ENCODE measurements at places on chromosomes 1 and 21.

DNA sequence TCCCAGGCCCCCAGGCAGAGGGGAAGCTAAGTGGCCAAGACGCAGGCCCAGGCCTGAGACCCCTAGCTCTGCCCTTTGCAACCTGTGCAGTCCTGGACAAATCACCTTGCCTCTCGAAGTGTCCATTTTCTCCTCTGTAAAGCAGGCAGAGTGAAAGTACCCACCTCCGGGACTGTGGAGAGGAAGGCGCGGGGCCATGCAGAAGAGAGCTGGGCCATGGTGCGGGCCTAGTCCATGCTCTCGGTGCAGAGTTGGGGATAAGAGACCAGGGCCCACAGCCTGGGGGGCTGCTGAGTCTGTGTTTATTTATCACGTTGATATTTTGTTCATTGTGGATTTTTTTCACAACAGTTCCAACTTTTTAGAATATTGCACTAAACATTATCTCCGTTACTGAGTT lies 160.2 kb upstream of the VAMP3 start:
- no peak for DNase-seq

DNA sequence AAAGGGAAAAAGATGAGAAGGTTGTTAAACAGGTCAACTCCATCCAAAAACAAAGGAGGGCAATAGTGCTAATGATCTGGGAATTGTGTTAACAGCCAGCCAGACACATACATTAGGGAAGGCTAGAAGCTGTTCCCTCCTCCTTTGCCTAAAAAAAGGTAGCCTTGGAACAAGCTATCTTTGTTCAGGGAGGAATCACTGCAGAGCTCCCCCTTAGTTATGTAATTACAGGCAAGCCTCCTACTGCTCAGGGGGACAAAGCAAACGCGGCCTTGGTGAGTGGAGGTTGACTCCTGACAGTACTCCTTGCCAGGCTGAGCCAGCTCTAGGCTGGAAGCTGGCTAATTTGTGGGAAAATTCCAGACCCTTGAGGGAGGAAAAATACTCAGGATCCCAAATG lies 97.6 kb downstream of the VAV3 start:
- no peak for DNase-seq

GRCh38 chr1:76868154-76868882 lies 1.0 kb downstream of the ST6GALNAC5 start:
- peak; percentile 38 for DNase-seq

DNA sequence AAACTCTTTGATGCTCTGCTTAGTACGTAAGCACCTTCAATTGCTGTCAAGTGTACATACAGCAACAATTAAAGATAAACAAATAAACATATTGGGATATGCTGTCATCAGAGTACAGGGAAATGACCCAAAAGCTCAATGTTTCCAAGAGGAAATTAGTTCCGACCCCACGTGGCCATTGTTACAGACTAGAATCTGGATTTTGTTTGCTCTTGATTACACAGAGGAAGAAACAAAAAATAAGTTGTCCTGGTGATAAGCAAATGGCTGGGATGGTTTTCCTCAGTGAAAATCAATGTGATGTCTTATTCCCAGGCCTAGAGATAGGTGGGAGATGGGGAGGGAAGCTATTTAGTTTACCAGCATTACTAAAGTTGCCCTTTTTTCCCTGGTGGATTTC lies 113.0 kb upstream of the UBE2U start:
- DNase-seq = no peak

DNA sequence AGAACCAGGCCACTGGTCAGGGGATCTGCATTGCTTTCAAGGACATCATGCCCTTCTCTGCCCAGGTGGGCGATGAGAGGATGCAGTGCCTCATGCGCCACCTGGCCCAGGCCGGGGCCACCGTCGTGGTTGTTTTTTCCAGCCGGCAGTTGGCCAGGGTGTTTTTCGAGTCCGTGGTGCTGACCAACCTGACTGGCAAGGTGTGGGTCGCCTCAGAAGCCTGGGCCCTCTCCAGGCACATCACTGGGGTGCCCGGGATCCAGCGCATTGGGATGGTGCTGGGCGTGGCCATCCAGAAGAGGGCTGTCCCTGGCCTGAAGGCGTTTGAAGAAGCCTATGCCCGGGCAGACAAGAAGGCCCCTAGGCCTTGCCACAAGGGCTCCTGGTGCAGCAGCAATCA lies 5.0 kb upstream of the ZBTB48 start:
- DNase-seq = no peak

GRCh38 chr21:25501996-25502665 lies 105.2 kb downstream of the MRPL39 start:
- no peak for DNase-seq

GRCh38 chr1:9836632-9836960 lies 12.8 kb upstream of the CLSTN1 start:
- no peak for DNase-seq

GRCh38 chr1:222736972-222737371 lies at the start of gene FAM177B:
Gene FAM177B, plus strand, starts transcription at chr1:222737202. Its CDS starts 9,344 bp downstream, at chr1:222746546.
- no peak for DNase-seq

DNA sequence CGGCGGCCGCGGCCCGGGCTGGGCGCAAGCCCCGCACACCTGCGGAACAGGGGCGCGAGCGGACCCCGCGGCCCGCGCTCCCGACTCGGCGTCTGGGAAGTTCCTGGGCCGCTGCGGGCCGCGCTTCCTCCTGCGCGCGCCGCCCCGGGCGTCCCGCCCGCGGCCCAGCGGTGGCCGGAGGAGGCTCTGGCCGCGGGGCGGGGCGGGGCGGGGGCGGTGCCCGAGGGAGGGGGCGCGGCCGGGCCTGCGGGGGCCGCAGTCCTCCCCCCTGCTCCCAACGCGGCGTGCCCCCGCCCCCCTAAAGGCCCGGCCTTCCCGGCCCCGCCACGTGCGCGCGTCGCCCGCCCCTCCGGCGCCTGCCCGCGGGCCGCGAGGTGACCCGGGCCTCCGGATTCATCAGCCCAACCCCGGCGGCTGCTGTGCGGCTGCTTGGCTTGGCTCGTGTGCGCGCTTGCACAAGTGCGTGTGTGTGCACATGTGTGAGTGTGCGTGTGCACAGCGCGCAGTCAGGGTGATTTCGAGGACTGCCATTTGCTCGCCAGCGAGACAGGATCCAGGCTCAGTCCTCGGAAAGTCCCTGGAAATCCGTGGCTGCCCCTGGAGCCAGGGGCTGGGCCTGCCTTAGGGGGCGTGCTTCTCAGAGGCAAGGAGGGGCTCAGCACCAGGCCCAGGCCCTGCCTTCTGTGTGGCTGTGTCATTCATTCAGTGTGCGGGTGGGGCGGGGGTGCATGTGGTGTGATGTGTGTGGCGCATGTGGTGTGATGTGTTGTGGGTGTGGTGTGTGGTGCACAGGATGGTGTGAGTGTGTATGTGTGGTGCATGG lies at the start of gene C2CD2:
Gene C2CD2, minus strand, starts transcription at position 188 of the 823 bp plus-strand sequence. CDS start 370 bp downstream, outside the sequence.
- peak; percentile 67 for DNase-seq

- DNase-seq = no peak
Observed at GRCh38 chr1:80217377-80217986, 1211.0 kb upstream of the ADGRL4 start.

GRCh38 chr1:112991402-112992120 lies 35.6 kb upstream of the SLC16A1 start:
- DNase-seq = no peak

DNA sequence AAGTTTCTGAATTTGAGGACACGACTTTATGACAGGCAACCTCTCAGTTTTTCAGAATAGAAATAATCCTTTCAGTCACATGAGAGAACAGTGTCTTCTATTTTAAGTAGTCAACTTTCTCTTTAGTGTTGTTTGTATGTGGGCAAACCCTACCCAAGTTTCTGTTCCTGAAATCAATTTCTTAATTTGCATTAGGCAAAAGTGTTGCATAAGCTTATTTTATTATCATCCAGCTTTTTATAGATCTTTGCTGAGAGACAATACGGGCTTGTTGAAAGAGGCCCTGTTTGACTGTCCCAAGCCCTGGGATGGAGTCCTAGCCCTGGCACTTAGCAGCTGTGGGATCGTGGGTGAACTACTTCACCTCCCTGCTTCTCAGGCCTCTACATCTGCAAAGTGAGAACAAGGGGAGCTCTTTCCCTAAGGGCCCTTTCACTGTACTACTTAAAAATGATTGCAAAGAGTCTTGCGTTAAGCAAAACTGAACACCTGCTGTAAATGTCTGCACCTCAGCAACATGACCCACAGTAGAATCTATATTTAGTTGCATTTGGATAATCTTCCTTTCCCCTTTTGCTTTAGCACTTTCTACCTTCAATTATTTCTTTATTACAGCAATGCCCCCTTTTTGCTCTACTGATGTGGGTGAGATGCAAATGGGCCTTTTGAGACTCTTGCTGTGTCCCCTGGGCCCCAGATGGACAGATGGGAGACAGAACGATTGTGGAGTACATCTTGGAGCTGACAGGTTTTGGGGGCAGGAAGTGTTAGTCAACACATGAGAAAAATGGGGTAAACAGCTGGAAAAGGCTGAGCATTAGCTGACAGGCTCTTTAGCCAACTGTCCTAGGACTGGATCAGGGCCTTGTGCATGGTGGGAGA lies 41.0 kb upstream of the SCAF4 start:
- no peak for DNase-seq

DNA sequence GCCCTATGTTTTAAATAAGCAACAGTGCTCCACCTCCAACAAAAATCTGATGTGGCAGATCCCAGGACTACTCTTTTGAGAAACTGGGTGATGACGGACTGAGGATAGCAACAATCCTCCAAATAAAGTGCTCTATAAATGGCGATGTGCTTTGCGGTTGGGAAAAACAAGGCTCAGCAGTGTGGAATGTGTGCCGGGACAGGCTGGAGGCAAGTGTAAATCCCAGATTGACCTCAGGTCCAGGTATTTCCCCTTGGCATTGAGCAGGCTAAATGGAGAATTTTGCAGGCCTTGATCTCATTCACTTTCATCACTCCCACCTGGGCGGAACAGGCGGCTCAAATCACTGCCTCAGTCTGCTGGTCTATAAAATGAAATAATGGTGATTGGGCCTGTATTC lies 35.1 kb downstream of the LRRC42 start:
- no peak for DNase-seq

GRCh38 chr21:27112186-27112585 lies 145.3 kb upstream of the ADAMTS5 start:
- DNase-seq = no peak

GRCh38 chr1:30788580-30789387 lies 31.2 kb upstream of the LAPTM5 start:
- DNase-seq = no peak

- no peak for DNase-seq
Observed at GRCh38 chr1:186178426-186179043, 196.5 kb downstream of the TPR start.

DNA sequence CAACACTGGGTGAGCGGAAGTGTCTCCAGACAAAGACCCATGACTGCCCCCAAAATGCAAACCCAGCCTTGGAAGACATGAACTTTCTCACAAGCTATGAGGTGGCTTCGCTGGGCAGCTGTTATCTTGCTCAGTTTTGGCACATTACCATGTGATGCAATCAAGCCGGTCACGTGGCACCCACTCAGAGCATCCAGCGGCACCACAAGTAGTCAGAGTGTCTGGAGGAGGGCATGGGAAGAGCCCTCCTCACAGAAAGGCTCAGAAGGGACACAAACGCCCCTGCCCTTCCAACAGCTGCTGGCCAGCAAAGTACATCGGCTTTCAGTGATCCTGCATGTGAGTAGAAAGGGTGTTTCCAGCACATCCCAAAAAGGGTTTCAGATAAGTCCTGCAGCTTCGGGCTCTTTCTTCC lies 145.5 kb upstream of the IRF2BP2 start:
- DNase-seq = peak; percentile 78

GRCh38 chr1:112255080-112255479 lies 140.9 kb upstream of the CTTNBP2NL start:
- no peak for DNase-seq

GRCh38 chr21:26845066-26845758 lies at the start of gene ADAMTS1:
Gene ADAMTS1, minus strand, starts transcription at chr21:26845409. Its CDS starts 455 bp downstream, at chr21:26844954.
- DNase-seq = peak; percentile 91

- DNase-seq = no peak
Observed at GRCh38 chr1:5757187-5757805, 234.9 kb downstream of the NPHP4 start.
